H4 (cell line): ENCODE measurements at places on chromosomes 12 and 14. TPM values are rescaled to one million over a fixed set of nuclear protein-coding genes. Genes with fewer than 3 reads are reported as not detected.
A peak's percentile ranks its signal among the peaks of the same experiment; 100 is the strongest.

GRCh38 chr12:64670919-64671639 lies 60.8 kb downstream of the RASSF3 start:
- DNase-seq, result peak; percentile 41

DNA sequence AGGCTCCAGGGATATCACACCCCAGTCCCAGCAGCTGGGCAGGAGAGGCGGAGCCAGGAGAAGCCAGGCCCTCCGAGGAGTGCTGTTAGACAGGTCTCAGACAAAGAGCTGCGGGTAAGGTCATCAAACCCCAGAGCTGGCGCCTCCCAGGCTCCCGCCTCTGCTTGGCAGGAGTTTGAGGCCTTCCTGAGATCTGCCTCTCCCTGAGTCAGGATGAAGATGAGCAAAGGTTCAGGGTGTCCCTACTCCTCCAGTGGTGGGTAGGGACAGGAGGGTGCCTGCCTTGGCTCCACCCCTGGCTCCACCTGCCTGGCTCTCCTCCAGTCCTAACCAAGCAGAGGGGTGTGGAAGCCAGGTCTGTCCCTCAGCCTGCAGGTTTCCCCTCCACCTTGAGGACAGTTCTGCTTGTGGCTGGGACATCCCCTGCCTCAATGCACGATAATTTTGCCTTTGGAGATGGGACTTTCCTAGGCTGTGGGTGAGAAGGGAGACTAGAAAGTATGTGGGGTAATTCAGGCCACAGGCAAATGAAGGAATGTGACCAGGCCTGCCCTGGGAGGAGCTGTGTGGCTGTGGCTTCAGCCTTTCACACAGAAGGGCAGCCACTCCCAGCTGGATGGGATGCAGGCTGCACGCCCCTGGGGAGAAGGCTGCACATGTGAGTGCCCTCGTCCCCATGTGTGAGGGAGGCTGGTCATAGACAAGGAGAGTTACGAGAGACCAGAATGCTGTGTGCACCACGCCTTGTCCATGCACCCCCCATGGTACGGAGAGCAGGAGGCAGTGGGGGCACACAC lies 2.2 kb downstream of the PLEKHG6 start:
- DNase-seq, result peak; percentile 68

- no peak for DNase-seq
These were observed 124.5 kb downstream of the NCOR2 start for GRCh38 chr12:124442772-124443445.

DNA sequence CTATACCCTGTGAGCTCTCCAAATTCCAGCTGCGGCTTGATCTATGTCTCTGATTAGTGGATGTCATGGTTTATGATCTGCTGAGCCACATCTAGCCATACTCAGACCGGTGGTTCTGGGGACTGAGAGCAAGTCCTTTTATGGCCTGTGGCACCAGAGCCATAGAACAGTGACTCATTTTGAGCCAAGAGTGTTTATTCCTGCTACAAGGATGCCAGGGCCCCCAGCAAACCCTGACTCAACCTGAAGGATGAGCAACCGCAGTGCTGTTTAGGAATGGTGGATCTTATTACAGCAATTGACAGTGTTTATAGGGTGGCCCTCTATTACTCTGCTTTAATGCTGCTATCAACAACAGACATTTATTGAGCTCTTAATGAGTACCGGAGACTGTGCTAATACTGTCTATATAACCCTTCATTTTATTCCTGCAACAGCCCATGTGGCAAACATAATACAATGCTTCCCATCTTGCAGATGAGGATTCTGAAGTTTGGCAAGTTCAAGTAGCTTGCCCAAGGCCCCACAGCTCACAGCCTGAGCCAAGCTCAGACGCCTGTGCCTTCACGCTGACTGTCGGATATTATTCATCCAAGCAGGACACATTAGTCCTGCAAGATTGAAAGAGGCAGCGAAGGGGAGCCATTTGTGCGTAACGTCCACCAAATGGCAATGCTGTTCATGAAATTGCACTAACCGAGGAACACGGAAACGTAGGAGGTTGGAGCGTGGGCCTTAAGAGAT lies 273.6 kb upstream of the PWP1 start:
- DNase-seq, result peak; percentile 91

DNA sequence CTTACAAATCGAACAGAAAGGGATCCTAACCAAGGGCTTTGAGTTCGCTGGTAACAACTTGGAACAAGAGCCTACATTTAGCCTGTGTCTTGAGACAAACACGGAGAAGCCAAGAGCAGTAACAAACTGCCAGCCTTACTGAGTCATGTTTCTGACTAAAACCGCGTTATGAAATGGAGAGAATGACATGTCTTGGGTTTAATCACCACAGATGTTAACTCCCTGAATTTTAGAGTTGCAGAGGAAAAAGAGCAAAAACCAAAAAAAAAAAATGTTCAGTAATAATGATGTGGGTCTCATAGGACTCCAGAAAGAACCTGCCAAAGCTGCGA lies 1.0 kb downstream of the BLTP3B start:
- DNase-seq, result peak; percentile 61

GRCh38 chr12:132544080-132544397 lies 54.1 kb downstream of the FBRSL1 start:
- DNase-seq, result no peak

DNA sequence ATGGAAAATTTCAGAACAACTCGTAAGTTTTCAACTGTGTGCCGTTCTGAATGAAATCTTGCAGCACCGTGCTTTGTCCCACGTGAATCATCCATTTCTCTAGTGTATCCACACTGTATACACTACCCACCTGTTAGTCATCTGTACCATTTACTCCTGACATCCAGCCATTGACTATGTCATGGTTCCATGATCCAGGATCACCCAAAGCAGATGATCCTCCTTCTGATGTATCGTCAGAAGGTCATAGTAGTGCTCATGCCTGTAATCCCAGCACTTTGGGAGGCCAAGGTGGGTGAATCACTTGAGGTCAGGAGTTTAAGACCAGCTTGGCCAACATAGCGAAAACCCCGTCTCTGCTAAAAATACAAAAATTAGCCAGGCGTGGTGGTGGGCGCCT lies 122.9 kb downstream of the PPHLN1 start:
- no peak for DNase-seq

GRCh38 chr14:68563251-68564131 lies 229.4 kb downstream of the ZFP36L1 start:
- no peak for DNase-seq

DNA sequence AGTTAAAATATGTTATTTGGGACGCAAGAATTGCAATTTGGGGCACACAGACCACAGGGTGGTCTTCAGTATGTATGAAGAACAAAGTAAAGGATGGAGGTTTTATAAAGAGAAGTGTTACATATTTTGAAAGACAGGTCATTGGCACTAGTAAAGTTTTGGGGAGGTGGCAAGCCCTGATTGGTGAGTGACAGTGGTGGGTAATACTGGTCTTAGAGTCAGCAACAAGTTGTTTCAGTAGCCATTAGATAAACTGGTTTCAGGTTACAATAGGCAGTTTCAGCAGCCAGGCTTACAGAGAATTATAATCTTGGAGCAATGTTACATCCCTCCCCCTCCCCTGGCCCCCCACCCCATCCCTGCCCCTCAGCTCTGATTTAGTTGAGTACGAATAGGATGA lies 17.5 kb downstream of the MARK3 start:
- no peak for DNase-seq

DNA sequence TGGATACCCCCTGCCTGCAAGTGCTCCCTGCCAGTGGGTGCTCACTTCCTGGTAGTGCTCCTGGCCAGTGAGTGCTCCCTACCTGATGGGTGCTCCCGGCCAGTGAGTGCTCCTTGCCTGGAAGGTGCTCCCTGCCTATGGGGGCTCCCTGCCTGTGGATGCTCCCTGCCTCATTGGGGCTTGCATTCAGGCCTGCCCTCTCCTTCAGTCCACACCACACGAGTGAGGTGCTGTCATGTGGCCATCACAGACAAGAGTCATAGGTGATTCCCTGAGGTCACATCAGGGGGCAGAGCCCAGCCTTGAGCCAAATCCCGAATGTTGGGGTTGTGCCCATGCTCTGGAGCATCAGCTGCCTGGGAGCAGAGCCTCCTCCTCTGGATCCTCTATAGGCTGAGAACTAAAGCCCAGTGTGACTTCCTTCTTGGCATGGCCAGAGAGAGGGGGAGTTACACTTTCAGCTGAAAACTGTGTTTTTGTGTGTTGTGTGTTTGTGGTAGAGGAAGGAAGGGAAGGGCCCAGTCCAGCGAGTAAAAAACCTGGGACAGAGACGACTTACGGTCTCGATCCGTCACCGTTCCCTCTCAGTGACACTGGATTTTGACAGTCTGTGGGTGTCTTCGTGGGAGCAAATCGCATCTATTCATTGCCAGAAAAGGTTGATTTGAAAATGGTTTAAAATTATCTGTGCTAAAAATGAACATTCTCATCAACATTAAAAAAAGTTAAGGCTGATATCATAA lies 136.0 kb downstream of the ADGRD1 start:
- DNase-seq, result no peak

DNA sequence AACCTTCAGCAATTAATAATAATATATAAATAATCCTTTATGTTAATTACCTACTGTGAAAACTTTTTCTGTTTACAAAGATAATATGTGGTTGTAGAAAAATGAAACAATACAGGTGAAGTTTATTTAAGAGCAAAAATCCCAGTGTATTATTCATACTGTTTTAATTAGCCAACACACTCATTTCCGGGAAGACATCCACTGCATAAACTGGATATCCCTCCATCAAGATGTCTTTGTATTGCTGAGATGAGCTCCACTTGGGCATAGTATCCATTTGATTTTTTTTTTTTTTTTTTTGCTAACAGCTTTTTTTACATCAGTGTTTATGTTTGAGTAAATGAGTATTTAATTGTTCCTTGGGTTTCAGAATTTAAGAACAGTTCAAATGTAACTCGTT lies 13.7 kb upstream of the DERA start:
- DNase-seq, result no peak

GRCh38 chr14:72740966-72741825 lies 152.7 kb downstream of the DPF3 start:
- no peak for DNase-seq

The ARG2 gene
- 26.3 and 29.2 TPM in 2 replicates for total RNA-seq

The B4GALNT1 gene
- 64.3 and 77.3 TPM in 2 replicates for total RNA-seq

The USP15 gene
- 17.4 and 17.5 TPM in 2 replicates for total RNA-seq

The SLC17A8 gene
- not detected in 2 replicates for total RNA-seq

The MANSC4 gene
- total RNA-seq, result not detected in 2 replicates

The TMEM132D gene
- total RNA-seq, result not detected in 2 replicates

The KLHL33 gene
- total RNA-seq, result not detected in 2 replicates
